ENCODE measurements at places on chromosomes 12 and 14.
A peak's percentile ranks its signal among the peaks of the same experiment; 100 is the strongest.

GRCh38 chr12:122004633-122005071 is 17.0 kb upstream of the BCL7A start:
- no peak for DNase-seq

- no peak for DNase-seq
These were observed 182.5 kb downstream of the SLC2A13 start for GRCh38 chr12:39923364-39923763.

DNA sequence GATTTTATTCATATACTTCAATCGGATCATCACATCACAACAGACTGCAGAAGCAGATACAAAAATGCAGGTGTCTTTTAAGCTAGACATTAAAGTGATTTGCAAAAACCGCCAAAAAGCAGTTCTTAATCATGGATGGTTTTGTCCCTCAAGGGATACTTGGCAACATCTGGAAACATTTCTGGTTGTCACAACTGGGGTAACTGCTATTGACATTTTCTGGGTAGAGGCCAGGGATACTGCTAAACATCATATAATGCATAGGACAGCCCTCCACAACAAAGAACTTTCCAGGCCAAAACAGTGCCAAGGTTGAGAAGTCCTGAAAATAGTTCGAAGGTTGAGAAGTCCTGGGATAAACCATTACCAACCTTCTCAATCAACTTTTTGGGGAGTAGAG is 101.8 kb upstream of the BBS10 start:
- DNase-seq: no peak

- DNase-seq: no peak
These were observed 175.8 kb upstream of the ATP2B1 start for GRCh38 chr12:89884416-89884898.

- DNase-seq: no peak
These were observed 67.0 kb downstream of the IGF1 start for GRCh38 chr12:102413396-102413795.

DNA sequence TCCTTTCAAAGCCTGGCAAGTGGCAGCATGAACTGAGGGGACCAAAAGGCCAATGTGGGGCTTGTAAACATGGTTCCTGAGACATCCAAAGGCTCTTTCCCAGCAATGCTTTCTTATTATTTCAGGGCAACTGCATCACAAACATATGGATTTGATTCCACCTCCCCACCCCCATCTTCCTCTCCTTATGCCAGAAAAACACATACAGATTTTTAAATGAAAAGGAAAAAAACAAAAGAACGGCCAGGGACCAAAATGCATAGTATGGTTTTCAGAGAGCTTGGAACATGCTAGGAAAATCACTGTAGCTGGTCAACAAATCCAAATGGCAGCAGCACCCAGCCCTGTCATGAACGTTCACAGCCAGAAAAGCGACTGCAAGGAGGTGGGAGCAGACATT is 167.6 kb downstream of the ANO2 start:
- DNase-seq: no peak

GRCh38 chr12:126772171-126772864 is 1494.7 kb upstream of the TMEM132C start:
- DNase-seq: peak; percentile 93

DNA sequence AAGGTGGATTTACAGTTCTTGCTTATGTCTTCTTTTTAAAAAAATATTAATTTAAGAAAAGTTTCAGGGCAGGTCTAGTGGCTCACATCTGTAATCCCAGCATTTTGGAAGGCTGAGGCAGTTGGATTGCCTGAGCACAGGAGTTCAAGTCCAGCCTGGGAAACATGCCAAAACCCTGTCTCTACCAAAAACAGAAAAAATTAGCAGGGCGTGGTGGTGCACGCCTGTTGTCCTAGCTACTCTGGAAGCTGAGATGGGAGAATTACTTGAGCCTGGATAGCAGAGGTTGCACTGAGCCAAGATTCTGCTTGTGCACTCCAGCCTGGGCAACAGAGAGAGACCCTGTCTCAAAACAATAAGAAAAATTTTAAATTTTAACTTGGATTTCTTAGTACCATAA is 5.4 kb upstream of the TAS2R46 start:
- DNase-seq: no peak

DNA sequence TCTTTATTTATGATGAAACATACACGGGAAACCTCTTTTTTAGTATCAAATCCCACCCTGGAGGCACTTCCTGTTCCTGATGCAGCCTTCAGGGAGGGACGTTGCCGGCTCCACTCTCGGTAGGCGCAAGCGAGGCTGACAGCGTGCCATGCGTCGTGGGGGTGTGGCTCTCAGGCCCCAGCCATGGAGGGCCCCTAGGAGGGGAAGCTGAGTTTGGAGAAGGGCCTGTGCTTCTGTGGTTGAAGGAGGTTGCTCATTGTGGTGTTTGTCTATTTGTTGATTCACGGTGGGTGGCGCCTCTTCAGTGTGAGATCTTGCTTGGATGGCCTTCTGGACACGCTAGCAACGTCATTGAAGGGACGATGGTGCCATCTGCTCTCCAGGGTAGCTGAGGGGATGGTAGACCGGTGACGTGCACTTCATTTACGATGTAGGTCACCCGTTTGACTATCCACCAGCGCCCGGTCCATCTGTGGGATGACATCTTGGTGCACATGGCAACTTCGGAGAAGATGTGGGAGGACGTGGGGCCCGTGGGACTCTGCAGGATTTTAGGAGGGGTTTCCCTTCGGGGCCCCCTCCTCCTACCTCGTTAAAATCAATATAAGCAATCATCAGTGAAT is 126.3 kb upstream of the RTL1 start:
- DNase-seq: no peak

GRCh38 chr12:57605811-57606311 is 1.2 kb downstream of the DTX3 start:
- DNase-seq: no peak

GRCh38 chr14:26187996-26188620 is 409.7 kb downstream of the NOVA1 start:
- DNase-seq: no peak

DNA sequence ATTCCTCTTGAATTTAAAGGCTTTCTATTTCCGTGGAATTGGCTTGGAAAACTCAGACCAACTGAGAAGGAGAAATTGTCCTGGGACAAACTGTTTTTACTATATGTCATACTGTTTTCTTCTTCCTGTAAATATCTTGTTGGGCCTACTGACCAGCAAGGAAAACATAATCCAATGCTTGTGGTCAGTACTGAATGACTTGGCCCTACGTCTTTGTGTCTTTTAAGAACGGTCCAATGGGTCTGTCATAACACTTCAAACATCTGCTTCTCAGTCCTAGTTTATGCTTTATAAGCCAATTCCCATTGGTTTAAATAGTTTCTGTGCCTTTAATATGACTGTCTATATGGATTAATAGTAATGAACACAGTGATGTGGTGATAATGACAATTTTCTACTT is 248.5 kb upstream of the DDHD1 start:
- no peak for DNase-seq

Measured in T-helper 2 cell (primary cell).